ENCODE measurements at places on chromosomes 3 and 15. TPM values are rescaled to one million over a fixed set of nuclear protein-coding genes. Genes with fewer than 3 reads are reported as not detected.

DNA sequence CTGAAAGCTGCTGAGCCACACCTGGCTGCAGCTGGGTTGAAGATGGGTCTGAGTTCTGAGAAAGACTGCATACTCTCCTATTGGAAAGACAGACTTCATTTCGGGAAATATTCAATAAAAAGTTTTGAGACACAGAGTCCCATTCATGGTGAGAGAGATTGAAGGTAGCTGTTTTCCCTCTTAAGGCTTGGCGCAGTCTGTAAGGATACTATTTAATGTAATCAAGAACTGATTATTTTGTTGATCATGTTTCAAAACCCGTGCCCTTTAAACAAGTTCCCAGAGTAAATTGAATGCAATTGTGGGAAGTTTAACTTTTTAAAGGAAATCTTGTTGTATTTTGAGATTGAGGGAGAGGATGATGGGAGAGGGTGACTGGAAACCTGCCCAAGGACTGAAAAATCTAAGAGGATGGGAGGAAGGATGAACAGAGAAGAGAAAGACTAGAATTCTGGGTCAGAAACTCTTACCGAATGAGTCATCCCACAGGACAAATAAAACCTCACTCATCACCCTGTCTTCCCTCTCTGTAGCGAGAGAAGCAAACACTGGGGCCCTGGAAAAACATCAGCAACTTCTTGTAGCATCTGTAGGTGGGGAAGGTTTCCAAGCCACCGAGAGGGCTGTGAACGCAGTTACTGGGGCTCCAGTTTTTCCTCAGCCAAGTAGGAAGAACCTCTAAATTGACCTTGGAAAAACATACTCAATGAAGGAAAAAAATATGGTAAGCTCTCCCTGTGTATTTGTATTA is 193.2 kb upstream of the TPRG1 start:
- DNase-seq, result peak; percentile 68

The VWA5B2 gene
- total RNA-seq, result not detected

DNA sequence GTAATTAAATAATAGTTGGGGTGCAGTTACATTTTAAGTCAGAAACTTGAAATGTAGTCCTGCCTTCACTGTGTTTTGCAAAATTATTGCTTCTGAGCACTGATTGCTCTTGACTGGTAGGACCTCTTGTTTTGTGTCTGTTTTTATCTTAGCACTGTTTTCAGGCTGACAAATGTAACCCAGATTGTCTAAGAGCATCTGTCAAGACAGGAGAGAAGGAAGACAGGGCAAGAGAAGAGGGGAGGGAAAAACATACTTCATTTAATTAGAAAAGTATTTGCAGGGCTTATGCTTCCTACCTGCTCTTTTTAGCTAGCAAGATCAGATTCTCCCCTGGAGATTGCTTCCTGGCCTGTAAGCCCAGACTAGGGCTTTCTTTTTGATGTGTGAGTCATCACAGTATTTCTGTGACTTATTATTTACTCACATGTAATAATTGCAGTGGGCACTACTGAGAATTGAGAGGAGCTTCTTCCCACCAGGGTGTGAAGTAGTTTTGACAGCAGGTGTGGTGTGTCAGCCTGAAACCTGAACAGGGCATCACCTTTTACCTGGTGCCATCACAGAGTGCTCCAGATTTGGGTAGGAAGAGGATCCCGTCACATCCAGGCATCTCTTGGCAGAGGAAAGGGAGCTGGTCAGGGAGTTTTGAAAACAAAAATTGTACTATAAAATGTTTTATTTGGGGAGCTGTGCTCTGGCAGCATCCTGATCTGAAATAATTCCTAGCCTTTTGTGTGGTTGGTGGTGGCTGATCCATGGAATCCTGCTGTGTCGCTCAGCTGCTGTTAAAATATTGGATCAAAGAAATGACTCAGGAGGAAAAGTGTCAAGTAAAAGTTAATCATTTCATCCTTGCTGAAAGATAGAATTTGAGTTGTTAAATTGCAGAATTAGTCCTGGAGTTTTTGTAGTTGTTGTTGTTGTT is 98.2 kb downstream of the TMEM108 start:
- DNase-seq, result no peak

- no peak for DNase-seq
These were observed 8.0 kb downstream of the TRAK1 start for GRCh38 chr3:42099020-42099765.

DNA sequence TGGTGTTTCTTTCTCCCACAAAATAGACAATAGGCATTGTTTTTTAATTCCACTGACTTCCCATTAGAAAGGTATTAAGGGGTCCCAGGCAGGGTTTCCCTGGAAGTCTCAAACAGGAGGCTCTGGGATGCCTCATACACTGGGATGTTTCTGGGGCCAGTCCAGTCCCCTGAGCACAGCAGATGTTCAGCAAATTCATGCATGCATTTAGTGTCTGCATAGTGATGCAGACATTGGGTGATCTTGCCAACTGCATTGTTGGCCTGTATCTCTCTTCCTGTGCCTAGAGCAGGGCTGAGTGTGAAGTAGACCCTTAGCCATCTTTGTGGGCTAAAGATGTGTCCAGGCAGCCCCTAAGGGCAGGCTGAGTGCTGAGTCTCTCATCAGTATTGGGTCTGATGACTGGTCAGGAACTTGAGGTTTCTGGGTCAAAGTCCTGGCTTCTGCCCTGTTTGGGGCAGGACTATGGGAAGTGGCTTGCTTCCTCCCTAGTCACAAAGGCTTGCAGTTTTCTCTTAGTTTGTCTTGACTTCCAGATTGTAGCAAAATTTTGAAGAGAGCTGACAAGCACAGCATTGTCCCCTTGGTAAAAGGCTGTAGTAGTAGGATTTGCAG is 56.5 kb downstream of the BSN start:
- no peak for DNase-seq

The NISCH gene
- 118 TPM for total RNA-seq

- DNase-seq, result no peak
These were observed 45.6 kb upstream of the LDHAL6B start for GRCh38 chr15:59160880-59161593.

GRCh38 chr3:176937541-176937940 is 259.7 kb downstream of the TBL1XR1 start:
- peak; percentile 64 for DNase-seq

DNA sequence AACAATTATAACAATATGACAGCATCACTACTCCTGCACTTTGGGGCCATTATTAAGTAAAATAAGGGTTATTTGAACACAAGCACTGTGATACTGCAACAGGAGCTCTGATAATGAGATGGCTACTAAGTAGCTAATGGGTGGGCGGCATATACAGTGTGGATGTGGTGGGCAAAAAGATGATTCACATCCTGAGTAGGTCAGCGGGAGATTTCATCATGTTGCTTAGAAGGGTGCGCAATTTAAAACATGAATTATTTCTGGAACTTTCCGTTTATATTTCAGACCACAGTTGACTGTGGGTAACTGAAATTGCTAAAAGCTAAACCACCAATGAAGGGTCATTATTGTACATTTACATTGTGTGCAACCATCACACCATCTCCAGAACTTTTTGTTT is 42.3 kb downstream of the FBXO22 start:
- DNase-seq, result peak; percentile 82
